Left kidney (tissue), 8 donors: ENCODE measurements at places on chromosomes 4 and X. TPM values are rescaled to one million over a fixed set of nuclear protein-coding genes. Genes with fewer than 3 reads are reported as not detected.

Gene PPP1R2C
- not detected for polyA plus RNA-seq

Gene VSIG1
- polyA plus RNA-seq = 1.1 TPM

Gene SGCB
- polyA plus RNA-seq = 49.9 TPM

Gene SUPT20HL2
- not detected for polyA plus RNA-seq

Gene MAGEA2
- polyA plus RNA-seq = not detected

Gene ZNF185
- 42.6 TPM for polyA plus RNA-seq

Gene PDLIM5
- 52.2 TPM for polyA plus RNA-seq

Gene PARM1
- polyA plus RNA-seq = 47.6 TPM

Gene FABP2
- polyA plus RNA-seq = 0.05 TPM

Gene HSFX3
- polyA plus RNA-seq = not detected

Gene ELK1
- polyA plus RNA-seq = 25.8 TPM

Gene ASB11
- polyA plus RNA-seq = 0.08 TPM

Gene ETDB
- polyA plus RNA-seq = not detected

Gene UGT2A3
- 63.1 TPM for polyA plus RNA-seq

Gene DUSP9
- 33.8 TPM for polyA plus RNA-seq

Gene PAGE2B
- polyA plus RNA-seq = 0.32 TPM

Gene NFKB1
- 25.4 TPM for polyA plus RNA-seq

Gene PGAM4
- 0.52 TPM for polyA plus RNA-seq

Gene EDNRA
- 88.5 TPM for polyA plus RNA-seq

Gene CENPVL1
- polyA plus RNA-seq = 0.28 TPM

Gene PNMA6E
- not detected for polyA plus RNA-seq

Gene SH3TC1
- 20.0 TPM for polyA plus RNA-seq

Gene STOX2
- 14.2 TPM for polyA plus RNA-seq

Gene TRAM1L1
- 17.5 TPM for polyA plus RNA-seq

Gene QRFPR
- 1.5 TPM for polyA plus RNA-seq

Gene TCEAL9
- polyA plus RNA-seq = 197 TPM

Gene MTHFD2L
- polyA plus RNA-seq = 25.6 TPM

Gene UGT2B10
- not detected for polyA plus RNA-seq

Gene N4BP2
- polyA plus RNA-seq = 30.9 TPM

Gene WFS1
- 24.7 TPM for polyA plus RNA-seq

Gene CNKSR2
- 1.9 TPM for polyA plus RNA-seq

Gene SUPT20HL1
- polyA plus RNA-seq = not detected

Gene MAP7D2
- polyA plus RNA-seq = 5.1 TPM

Gene TMPRSS11D
- 0.13 TPM for polyA plus RNA-seq

Gene SORCS2
- 8.5 TPM for polyA plus RNA-seq

Gene MFAP3L
- 23.0 TPM for polyA plus RNA-seq

Gene PF4V1
- not detected for polyA plus RNA-seq

Gene NPY1R
- polyA plus RNA-seq = 28.3 TPM

Gene EIF4E
- 150 TPM for polyA plus RNA-seq

Gene CXCL13
- 0.62 TPM for polyA plus RNA-seq

Gene MAGEB6B
- polyA plus RNA-seq = not detected

Gene WWC2
- polyA plus RNA-seq = 67.5 TPM

Gene FANCB
- polyA plus RNA-seq = 5.5 TPM

Gene ENAM
- 5.1 TPM for polyA plus RNA-seq

Gene KIT
- 20.1 TPM for polyA plus RNA-seq

Gene CXCL1
- 0.50 TPM for polyA plus RNA-seq

Gene MTMR8
- polyA plus RNA-seq = 2.0 TPM

Gene PRR32
- polyA plus RNA-seq = not detected

Gene MAGEC1
- polyA plus RNA-seq = not detected

Gene PASD1
- polyA plus RNA-seq = 0.05 TPM

Gene DCLK2
- polyA plus RNA-seq = 12.0 TPM

Gene FAM120C
- polyA plus RNA-seq = 11.6 TPM

Gene HS3ST1
- polyA plus RNA-seq = 0.68 TPM

Gene TBX22
- 3.1 TPM for polyA plus RNA-seq

Gene TCEAL2
- 27.1 TPM for polyA plus RNA-seq

Gene MAGEA11
- polyA plus RNA-seq = not detected

Gene USP27X
- 11.4 TPM for polyA plus RNA-seq
